ENCODE measurements at places on chromosomes 3 and 15.

DNA sequence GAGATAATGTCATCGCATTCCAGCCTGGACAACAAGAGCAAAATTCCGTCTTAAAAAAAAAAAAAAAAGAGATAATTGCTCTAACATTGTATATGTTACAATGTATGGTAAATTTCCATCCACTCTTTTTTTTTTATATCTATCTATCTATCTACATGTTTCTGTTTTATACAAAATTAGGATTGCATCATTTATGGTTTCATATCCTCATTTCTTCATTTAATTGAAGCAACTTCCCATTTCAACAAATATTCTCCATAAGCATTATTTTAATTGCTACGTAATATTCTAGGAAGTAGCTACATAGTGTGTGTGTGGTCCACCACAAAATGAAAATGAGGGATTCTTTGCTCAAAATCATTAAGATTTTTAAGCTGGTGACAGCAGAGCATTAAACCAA is 18.4 kb downstream of the RBP1 start:
- DNase-seq: no peak

GRCh38 chr3:72238801-72239200 is 453.9 kb upstream of the PROK2 start:
- DNase-seq: no peak

DNA sequence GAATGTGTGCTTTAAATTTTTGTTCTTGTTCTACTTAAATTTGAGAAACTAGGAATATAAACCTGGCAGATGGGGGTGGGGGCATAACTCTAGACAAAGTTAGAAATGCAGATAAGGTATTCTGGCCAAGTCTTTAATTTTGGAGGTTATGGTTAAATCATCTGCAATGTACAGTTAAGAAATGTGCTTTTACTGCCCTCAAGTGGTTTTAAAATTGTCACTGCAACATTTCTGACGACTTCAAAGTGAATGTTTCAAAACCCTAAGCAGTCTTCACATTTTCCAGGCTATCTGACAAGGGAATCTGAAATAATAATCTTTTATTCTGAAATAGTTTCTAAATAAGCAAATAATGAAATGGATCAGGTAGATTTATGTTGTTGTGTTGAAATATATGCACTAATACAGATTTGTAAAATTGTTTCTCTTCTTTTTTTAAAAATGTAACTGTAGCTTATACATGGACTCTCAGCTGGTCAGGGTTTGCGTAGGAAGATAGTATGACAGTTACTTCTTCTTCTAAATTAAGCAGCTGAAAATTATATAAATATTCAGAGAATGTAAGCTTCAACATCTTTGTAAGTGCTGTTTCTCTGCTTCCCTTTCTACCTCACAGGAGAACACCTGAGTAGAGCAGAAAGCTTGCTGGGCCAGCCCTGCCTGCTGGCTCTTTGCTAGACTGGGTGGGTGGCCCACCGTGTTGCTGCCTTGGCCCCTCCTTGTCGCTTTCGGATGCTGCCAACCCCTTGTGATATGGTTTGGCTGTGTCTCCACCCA is 45.0 kb downstream of the SUCNR1 start:
- DNase-seq: peak; percentile 75

- DNase-seq: peak; percentile 22
Measured at GRCh38 chr15:99361545-99362185, 110.4 kb downstream of the LRRC28 start.

DNA sequence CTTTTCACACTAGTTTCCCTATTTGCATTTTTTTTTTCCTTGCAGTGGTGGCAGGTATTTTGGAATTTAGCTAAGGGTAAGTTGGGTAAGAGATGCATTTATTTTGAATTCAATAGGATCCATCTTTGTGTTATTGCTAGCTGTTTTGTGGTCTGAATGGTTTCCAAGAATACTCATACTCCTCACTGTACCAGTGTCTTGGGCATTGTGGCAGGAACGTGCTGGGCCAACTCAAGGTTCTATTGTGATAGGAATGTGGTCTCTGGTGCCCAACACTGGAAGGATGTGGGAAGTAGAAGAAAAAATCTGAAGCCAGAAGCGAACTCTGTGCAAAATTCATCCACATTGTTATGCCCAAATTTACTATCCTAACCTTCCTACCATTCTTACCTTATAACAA is 135.6 kb downstream of the RBMS3 start:
- DNase-seq: no peak

DNA sequence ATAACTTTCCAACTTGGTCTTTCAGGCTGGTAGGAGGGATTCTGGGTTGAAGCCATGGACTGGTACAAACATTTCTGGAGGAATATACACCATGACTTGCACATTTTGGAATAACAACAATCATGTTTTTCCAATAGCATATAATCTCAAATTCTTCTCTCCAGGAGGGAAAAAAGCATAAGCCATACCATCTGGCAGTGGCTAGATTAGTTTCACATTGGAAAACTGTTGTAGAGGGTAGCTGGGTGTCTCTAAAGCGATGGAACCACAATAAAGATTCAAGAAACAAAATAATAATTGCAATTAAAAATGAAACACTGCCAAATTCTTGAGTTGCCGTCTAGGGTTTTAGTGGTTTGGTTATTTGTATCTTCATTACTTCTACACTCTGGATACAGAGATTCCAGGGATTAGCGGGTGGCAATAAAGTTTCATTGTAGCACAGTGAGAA is 278.5 kb upstream of the RASGRP1 start:
- peak; percentile 41 for DNase-seq

DNA sequence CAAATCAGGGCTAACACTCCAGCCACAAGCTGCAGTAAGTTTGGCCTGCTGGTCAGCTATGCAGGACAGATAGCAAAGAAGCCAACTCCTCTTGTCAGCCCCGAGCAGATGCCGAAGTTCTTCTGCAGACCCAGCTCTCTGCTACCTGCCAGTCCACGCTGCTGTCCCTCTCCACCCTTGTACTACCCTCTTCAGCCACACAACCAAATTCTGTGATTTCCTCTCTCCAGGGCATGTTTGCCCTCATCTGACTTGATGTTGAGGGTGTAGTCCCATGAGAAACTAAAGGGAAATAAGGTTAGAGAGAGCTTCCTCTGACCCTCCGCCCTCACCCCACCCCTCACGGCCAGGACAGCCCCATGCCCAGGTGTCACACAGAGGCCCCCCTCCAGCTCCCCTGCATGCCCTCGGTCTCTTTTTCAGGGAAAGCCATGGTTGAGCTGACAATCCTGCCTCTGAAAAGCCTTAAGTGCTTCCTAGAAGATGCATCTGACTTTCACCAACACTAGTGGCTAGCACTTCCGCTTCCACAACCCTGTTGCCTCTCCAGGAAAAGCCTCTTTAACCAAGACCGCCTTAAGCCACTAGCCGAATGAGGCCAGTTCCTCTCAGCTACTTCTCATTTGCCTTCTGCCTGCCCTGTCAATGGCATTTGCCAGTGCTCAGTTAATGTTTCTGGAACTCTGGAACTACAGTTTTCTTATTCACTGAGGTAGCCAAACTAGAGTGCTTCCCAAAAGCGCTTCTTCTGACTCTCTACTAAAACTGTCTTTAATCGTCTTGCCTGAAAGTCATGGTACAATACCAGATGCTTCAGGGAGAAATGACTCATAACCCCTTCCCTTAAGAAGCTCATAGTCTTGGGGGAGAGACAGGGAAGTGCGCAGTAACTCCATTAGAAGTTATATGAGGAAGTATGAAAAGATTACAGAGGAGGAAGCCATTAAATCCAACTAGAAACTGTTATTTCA is 300.4 kb upstream of the STT3B start:
- DNase-seq: no peak

GRCh38 chr3:7520059-7520458 is 659.1 kb downstream of the GRM7 start:
- no peak for DNase-seq

GRCh38 chr3:134850761-134851160 is 55.7 kb downstream of the EPHB1 start:
- DNase-seq: no peak

- peak; percentile 98 for DNase-seq
Measured at GRCh38 chr3:114624571-114625181, 330.8 kb downstream of the TIGIT start.

DNA sequence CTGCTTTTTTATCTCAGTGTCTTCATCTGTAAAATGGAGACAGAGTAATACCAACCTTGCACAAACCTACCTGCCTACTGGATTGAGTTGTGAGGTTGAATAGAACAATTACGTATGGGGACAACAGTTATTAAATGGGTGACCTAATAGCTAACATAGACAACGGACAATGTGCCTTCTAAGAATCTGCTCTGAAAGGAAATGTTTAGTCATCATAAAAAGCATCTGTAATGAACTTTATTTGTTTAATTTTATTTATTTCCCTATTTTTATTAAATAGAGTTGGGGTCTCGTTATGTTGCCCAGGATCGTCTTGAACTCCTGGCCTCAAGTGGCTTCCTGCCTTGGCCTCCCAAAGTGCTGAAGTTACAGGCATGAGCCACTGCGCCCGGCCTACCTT is 59.2 kb upstream of the C15orf61 start:
- no peak for DNase-seq
